ENCODE measurements at places on chromosomes 12 and 14.

DNA sequence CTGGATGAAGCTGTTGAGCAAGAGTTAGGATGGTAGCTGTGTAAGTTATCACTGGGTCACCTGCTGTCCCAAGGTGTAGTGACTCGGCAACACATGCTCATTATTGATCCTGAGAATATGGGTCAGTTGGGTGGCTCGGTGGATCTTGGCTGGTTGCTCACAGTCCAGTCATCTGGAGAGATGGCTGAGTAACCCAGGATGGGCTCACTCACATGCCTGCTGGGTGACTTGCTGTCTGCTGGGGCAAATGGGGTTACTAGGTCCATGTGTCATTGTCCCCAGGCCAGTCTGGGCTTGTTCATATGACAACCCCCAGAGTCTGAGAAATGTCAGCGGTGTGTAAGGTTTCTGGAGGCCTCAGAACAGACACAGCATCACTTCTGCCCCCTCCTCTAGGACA lies 69.5 kb downstream of the SLC15A4 start:
- no peak for DNase-seq

- no peak for DNase-seq
These were observed 57.7 kb upstream of the DIO3 start for GRCh38 chr14:101503431-101504095.

DNA sequence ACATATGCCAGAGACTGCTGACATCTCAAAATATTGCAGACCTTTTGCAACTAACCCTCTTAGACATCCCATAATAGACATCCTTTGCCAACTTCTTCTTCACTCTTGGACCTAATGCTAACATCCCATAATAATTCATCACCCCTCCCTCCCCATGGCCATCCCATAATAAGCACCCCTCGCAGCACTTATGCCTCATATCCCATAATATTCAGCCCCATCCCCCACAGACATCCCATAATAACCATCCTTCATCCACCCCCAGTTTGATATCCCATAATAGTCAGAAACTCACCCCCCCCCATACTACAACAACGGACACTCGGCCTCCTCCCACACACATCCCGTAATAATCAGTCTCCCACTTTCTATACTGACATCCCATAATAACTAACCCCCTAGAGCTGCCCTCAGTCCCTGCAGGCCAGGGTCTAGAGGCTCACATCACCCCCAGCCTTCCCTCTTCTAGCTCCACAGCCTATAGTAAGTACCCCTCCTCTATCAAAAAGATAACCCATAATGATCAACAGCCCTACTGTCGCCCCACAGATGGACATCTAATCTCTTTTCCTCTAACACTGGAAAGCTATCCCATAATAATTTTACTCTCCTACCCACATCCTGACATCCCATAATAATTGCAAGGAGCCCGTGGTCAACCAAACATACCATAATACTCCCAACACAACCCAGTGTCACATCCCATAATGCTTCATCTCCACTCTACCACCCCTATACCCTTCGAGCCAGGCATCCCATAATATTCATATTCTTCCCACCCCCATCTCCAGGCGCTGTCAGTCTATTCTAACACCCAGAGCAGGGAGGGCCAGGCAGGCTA lies 792 bp upstream of the CHD4 start:
- DNase-seq, result no peak

- DNase-seq, result no peak
These were observed 15.1 kb downstream of the CHFR start for GRCh38 chr12:132872073-132872855.

- DNase-seq, result no peak
These were observed 11.3 kb upstream of the RCOR1 start for GRCh38 chr14:102581193-102581592.

DNA sequence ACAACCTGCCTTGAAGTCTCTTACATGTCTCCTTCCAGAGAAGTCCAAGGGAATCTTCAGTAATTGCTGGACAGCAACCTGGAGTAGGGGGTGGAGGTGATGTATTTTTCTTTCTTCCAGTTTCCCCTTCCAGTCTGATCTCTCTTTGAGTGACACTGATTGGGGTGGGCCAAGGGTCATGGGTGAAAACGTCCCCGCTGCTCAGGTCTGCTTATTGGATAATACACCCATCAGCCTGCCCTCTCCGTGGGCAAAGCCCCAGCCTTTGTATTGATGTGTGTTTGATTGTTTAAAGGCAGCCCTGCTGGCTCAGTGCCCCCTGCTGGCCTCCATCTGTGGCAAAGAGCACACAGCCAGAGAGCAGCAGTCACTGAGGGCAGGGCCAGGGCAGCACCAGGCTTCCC lies 35.7 kb upstream of the ATP2A2 start:
- peak; percentile 19 for DNase-seq

DNA sequence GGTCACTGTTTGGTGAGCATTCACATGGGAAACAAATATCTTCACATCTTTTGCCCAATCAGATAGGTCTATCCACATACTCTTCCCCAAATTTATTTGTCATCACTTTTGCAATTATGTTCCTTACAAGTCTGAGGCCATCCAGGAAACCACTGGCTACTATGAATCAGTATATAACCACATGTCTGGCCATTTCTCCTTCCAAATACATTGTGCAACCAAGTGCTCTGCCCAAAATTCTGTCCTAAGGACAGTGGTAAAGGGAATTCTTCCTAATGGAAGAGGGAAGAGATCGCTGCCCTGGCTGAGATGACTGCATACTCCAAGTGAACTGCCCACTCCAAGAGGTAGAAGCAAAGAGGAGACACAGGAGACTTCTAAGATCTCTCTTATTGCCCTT lies 148.9 kb upstream of the MAX start:
- no peak for DNase-seq

DNA sequence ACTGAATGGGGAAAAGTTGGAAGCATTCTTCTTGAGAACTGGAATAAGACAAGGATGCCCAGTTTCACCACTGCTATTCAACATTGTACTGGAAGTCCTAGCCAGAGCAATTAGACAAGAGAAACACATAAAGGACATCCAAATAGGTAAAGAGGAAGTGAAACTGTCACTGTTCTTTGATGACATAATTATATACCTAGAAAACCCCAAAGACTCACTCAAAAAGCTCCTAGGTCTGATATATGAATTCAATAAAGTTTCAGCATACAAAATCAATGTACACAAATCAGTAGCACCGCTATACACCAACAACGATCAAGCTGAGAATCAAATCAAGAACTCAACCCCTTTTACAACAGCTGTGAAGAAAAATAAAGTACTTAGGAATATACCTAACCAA lies 157.3 kb upstream of the DDHD1 start:
- DNase-seq, result no peak

DNA sequence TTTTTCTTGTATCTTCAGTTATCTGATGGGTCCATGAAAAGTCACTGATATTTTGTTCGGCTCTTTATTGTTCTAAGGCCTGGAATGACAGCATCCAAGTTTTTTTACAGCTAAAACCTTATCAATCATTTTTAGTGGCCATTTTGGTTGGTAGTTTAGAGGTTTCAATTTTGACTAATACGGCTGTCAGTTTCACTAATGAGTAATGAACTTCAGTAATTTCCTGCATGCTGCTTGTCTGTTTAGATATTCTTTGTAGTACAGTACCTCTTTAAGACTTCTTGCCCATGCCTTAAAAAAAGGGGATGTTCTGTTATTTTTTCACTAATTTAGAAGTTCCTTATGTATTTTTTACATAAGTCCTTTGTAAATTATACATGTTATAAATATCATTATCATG lies 176.7 kb downstream of the LRFN5 start:
- no peak for DNase-seq

GRCh38 chr12:2171672-2172426 lies 119.1 kb downstream of the CACNA1C start:
- no peak for DNase-seq

- DNase-seq, result no peak
These were observed 356.7 kb downstream of the ETNK1 start for GRCh38 chr12:22981711-22982110.

DNA sequence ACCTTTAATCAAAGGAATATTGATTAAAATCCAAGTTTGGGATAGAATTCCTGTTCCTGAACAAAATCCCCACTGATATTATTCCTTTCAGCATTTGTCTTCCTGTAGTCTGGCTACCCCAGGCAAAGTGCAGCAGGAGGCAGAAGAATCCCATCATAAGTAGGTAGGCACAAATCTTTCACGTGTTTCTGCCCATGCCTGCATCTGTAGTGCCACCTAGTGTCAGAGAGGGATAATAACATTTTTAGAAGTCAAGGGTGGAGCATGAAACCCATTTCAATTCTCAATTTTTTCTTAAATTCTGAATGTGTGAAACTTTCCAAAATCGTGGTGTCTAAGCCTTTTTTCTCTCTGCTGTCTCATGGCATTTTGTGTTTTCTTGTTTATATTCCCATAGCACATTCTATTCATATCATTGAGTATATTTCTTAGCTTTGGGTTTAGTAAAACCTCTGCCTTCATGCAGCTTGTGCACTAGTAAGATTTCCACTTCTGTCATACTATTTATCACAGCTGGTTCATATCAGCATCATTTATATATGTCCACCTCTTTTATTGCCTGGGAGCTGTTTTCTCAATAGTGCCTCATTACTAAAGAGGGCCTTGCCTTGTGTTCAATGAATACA lies 47.8 kb upstream of the RERG start:
- DNase-seq, result peak; percentile 8

GRCh38 chr14:65228436-65228835 lies 126.1 kb upstream of the MAX start:
- DNase-seq, result no peak

- DNase-seq, result no peak
These were observed 308.0 kb upstream of the FKBP4 start for GRCh38 chr12:2486796-2487195.

GRCh38 chr12:12520273-12520672 lies 42.4 kb downstream of the DUSP16 start:
- no peak for DNase-seq

GRCh38 chr12:31528095-31528494 lies 62.8 kb downstream of the DENND5B start:
- DNase-seq, result no peak

GRCh38 chr12:47213396-47213795 lies 133.6 kb upstream of the AMIGO2 start:
- DNase-seq, result no peak

- no peak for DNase-seq
These were observed 84.4 kb downstream of the SPATS2 start for GRCh38 chr12:49451468-49452259.

- DNase-seq, result no peak
These were observed 1367.5 kb downstream of the AACS start for GRCh38 chr12:126432780-126433179.

- no peak for DNase-seq
These were observed 65.6 kb downstream of the CCDC88C start for GRCh38 chr14:91352053-91352452.

All from activated T-helper 1 cell treated with Interleukin-2 at 50 U/mL for 16 hours (primary cell).